Left renal cortex interstitium (tissue), 4 donors: ENCODE measurements at places on chromosomes 1 and 21. TPM values are rescaled to one million over a fixed set of nuclear protein-coding genes. Genes with fewer than 3 reads are reported as not detected.

The SPATA6 gene
- 19.1 TPM for polyA plus RNA-seq

The RSPO1 gene
- polyA plus RNA-seq: 7.9 TPM

The OR2T27 gene
- not detected for polyA plus RNA-seq

GRCh38 chr21:46503922-46504550 lies 45.3 kb downstream of the DIP2A start:
- no peak for DNase-seq

DNA sequence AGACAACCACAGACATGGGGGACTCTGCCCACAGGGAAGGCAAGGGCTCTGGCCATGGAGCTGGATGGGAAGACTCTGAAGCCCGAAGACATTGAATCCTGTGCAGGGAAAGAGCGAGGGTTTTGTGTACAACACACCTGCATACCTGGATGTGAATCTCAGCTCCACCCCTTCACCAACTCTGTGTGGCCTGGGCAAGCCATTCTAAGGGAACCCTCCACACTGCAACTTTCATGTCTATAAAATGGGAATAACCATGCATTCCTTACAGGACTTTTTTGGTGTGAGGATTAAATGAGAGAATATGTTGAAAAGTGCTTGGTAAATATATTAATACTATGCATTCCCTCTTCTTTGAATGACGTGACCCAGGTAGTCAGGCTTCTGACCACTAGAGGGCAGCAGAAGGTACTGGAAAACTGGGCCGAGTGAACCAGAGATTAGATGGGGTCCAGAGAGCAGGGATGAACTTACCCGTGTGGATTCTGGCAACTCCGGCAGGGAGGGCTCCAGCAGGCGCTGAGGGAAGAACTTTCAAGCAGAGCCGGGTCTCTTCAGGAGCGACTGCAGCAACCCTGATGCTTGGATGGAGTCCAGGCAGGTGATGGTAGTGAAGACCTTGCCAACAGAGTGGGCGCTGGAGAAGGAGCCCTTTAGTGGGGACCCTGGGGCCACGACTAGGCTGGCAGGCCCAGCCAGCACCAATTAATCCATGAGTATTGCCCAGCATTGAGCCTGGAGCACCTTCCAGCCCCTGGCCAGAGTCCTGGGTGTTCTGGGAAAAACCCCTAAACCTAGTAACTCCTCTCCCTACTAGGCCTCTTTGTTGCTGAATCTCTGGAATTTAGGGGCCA lies 834 bp upstream of the ELF3 start:
- peak; percentile 64 for DNase-seq

DNA sequence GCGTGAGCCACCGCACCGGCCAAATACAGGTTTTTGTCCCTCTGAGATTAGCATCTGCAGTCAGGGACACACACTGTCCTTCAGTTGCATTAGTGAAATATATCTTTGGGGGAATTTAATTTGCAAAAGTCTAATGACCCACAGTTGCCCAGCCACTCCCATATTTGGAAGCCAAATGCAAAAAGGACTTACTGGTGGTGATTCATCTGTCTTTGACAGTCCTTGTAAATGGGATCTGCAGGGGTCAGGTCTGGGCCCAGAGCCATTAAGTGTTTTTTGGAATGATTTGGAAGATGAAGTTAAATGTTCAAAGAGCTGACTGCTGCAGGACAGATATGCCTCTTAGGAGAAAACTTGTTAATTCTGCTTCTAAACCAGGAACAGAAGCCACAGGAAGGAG lies 44.6 kb upstream of the DNASE2B start:
- DNase-seq: no peak

GRCh38 chr1:183077097-183077496 lies 53.9 kb downstream of the LAMC1 start:
- no peak for DNase-seq

DNA sequence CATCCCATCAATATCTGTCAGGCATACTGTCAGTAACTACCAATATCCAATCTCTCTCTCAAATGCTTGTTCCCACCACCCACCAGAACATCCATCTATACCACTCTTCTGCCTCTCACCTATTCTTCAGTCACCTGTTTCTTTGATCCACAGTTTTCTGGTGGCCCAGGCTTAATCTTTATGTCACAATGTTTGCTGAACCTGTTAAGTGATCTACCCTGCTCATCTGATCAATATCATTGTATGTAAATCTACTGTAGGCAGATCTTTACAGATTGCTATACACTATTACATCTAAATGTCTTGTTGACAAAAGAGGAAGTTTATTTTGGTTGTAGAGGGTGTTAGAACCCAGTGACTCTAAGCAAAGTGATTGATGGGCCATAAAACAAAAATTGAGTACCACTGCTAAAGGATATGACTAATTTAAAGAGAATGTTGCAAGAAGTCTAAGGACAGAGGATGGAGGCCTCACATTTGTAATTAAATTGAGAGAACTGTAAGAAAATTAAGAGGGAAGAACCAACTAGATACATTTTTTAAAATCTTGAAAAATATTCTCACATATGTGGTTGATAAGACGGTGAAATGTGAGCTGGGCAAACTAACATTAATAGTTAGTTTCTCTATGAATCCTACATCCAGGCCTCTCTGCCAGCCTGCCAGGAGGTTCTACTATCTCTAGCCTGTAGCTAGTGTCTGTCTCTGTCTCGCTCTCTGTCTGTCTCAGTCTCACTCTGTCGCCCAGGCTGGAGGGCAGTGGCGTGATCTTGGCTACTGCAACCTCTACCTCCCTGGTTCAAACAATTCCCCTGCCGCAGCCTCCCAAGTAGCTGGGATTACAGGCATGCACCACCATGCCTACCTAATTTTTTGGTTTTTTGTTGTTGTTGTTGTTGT lies 34.1 kb downstream of the EGLN1 start:
- DNase-seq: no peak

GRCh38 chr1:15424146-15424667 lies 14.0 kb upstream of the CTRC start:
- no peak for DNase-seq

GRCh38 chr1:30650038-30650967 lies 73.1 kb downstream of the MATN1 start:
- no peak for DNase-seq

GRCh38 chr1:63887809-63888208 lies 114.0 kb downstream of the ROR1 start:
- no peak for DNase-seq

- no peak for DNase-seq
Measured at GRCh38 chr1:72283022-72283306, 625 bp upstream of the NEGR1 start.

DNA sequence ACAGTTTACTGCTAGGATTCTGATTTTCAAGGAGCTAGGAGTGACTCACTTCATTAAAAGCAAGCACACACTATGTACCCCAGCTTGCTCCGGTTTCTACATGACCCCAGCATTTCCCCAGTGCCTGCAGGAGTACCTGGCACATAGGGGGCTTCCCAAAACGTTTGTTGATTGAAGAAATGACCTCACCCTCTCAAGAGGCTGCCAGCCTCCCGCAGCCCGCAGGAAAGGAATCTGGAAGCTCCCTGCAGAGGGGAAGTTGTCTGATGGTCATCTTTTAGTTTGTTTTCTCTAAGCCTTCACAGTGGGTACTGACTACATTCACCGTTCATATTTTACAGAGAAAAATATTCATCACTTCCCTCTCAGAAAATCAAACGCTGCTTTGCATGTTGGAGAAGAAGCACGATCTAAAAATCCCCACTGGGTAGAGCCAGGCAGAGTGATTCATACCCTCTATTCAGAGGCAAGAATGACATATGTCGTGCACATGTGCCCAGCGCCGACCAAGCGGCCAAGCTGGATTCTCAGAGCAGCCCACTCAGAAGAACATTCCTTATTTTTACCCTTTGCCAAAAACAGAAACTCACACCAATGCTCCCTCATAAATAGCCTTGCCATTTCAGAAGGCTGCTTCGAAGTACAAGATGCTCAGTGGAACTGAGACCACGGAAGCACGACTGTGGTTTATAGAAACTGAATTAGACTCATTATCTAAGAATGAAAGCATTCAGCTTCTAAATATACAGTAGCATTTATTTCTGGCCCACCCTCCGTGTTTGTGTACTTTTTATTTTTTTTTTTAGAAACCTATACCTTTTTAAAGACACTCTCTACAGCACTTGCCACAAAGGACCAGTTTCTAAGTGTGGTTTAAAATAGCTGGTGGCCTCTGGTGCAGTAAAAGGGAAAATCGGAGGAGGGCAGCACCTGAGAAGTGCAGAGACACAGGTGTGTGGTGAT lies 143.2 kb downstream of the MIS18A start:
- DNase-seq: no peak
